ENCODE measurements at places on chromosomes 16 and 17.
A peak's percentile ranks its signal among the peaks of the same experiment; 100 is the strongest.

DNA sequence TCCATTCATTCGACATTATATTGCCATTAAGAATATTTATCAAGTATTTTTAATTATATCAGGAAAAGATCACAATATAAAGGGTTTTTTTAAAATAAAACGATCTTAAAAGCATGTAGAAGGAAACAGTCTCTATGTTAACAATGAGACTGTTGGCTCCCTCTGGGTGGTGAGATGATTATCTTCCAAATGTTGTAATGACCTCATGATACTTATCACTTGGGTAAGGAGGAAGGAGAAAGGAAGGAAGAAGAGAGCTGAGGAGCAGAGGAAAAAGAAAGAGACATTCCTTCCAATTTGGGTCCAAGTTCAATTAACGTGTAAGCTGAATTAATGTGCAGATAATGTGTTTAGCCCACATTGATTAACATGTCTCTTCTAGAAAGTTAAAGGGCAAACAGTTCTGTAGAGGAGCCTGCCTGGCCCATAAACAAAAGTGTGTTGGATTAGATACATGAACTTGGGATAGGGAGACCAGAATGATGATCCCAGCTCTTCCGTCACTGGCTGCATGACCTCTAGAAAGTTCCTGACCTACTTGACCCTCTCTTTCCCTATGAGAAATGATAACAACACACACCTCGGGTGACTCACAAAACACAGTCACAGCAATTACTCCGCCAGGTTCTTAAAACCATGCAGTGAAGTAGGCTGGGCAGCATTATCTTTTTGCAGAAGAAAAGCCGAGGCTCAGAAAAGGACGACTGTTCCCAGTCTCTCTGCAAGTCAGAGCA lies 32.0 kb downstream of the PIMREG start:
- DNase-seq: no peak

GRCh38 chr17:282000-282911 lies 70.4 kb downstream of the RPH3AL start:
- DNase-seq: no peak

- DNase-seq: no peak
These were observed 23.2 kb upstream of the ARHGAP17 start for GRCh38 chr16:25038239-25038954.

DNA sequence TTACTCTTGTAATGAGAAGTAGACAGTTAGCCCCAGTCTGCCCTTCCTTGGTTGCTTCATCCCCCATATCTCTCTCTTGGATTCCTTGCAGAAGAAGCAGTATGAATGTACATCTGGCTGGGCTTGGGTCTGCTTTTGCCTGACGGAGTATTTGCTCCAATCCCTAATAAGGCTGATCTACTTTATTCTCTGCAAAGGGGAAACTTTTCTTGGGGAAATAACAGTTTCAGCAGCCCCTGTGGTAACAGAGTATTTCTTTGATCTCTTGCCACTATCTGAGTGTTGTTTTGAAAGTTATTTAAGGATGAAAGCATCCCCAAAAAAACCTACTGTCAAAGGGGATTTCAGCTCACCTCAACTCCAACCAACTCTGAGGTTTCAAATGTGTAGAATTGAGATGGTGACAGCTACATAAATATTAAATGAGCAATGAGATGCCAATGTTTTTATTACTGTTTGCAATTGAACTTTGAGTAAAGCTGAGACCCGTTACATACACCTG lies 168.9 kb upstream of the NOG start:
- DNase-seq: no peak

DNA sequence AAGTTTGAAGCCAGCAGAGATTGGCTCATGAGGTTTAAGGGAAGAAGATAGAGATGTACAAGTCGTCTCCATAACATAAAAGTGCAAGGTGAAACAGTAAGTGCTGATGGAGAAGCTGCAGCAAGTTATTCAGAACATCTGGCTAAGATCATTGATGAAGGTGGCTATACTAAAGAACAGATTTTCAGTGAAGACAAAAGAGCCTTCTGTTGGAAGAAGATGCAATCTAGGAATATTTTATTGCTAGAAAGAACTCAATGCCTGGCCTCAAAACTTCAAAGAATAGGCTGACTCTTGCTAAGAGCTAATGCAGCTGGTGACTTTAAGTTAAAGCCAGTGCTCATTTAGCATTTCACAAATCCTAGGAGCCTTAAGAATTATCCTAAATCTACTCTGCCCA lies 26.0 kb downstream of the CCL4 start:
- no peak for DNase-seq

DNA sequence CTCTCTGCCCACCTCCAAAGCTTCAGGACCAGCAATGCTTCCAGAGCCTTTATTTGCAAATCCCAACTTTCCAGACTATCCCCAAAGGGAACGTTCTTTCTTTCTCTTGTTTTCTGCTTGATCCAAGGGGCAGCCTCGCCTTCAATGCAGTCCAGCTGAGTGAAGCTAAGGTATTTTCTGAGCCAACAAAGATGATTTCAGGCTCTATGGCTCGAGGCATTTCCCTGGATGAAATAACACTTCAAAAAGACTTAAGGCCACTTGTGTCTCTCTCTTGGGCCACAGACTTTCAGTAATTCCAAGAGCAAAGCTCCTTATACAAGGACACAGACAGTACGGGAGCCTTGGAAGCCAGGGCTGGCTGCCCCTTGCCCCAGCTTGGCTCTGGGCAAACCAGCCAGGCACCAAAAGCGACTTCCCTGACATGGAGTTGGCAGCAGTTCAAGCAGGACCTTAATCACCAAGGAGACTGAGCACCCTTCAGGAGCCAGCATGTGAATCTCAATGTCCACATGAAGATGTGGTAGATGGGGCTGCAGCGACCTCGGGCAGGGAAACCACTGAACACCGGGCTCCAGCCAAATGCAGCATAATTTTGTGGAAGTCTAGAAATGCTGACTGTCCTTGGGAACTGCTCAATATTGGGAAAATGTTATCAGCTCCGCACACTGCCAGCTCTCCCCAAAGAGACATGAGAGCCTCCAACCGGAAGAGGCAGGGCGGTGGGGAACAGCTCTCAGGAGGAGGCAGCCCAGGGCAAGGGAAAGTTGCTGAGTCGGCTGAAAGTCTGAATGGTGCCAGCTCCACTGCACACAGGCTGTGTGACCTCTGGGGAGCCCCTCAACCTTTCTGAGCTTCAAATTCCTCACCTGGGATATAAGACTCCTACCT lies 39.0 kb downstream of the TK2 start:
- DNase-seq: no peak

DNA sequence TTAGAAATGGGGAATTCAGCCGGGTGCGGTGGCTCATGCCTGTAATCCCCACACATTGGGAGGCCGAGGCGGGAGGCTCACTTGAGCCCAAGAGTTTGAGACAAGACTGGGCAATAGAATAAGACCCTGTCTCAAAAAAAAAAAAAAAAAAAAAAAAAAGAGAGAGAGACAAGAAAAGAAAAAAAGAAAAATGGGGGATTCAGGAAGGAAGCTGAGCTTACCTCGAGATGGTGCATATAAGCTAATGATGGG lies 150.8 kb upstream of the RPH3AL start:
- no peak for DNase-seq

DNA sequence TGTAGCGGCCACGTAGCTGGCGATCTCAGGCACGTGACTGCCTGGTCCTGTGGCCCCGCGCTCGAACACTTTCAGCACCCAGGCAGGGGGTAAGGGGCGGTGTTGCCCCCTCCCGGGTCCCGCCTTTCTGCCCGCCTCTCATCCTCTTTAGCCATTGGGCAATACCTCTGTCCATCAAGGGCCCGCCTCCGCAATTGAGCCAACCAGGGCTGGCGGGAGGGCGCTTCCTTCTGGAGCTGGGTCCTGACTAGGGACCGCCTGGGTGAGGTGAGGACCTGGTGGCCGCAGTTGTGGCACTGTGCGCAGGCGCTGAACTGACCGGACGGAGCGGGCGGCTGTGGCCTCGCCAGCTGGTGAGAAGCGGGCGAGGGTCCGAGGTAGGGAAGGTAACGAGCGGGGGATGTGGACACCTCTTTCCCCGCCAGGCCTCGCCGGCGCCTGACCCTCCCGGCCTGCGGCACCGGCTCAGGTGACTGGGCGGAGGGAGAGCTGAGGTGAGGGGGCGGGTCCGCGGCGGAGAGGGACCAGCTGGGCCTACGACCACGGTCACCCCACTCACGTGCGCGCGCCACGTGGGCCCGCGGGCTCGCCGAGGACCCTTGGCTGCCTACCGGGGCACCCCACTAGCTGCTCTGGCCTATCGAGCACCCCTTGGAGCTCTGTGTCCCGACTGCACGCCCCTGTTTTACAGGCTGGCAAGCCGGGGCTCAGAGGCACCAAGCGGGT lies at the start of gene PDP2:
TSS of gene PDP2 (plus strand) at position 228 of the 726 bp plus-strand sequence. CDS start 3,770 bp downstream, outside the sequence.
- DNase-seq: peak; percentile 79

Data from NCI-H1436 treated with DMSO at 0.1 percent for 48 hours (cell line).